ENCODE measurements at places on chromosomes 16 and 17.
A peak's percentile ranks its signal among the peaks of the same experiment; 100 is the strongest.

DNA sequence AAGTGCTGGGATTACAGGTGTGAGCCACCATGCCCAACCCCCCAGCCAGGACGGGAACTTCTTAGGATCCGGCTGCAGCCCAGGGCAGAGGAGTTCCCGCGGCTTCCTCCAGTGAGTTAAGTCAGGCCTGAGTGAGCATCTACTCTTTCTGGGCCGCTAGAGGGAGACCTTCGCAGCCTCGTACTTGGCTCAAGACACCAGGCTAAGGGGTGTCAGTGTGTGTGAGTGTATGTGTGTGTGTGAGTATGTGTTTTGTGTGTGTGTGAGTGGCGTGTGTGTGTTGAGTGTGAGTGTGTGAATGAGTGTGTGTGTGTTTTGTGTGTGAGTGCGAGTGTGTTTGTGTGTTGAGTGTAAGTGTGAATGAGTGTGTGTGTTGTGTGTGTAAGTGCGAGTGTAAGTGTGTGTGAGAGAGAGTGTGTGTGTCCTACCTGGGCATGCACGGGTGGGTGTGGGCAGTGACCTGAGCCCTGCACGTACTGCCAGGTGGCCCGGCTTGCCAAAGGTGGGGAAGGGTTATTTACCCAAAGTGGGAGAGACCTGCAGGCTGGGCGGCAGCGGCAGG lies 58.5 kb downstream of the TMEM235 start:
- DNase-seq, result peak; percentile 62

GRCh38 chr16:12998361-12999085 lies 97.1 kb downstream of the SHISA9 start:
- DNase-seq, result no peak

- DNase-seq, result no peak
Observed at GRCh38 chr16:68350813-68351350, 40.1 kb downstream of the PRMT7 start.

GRCh38 chr16:68356249-68356918 lies 45.6 kb downstream of the PRMT7 start:
- peak; percentile 72 for DNase-seq

GRCh38 chr16:71917900-71918299 lies 22.6 kb downstream of the IST1 start:
- no peak for DNase-seq

DNA sequence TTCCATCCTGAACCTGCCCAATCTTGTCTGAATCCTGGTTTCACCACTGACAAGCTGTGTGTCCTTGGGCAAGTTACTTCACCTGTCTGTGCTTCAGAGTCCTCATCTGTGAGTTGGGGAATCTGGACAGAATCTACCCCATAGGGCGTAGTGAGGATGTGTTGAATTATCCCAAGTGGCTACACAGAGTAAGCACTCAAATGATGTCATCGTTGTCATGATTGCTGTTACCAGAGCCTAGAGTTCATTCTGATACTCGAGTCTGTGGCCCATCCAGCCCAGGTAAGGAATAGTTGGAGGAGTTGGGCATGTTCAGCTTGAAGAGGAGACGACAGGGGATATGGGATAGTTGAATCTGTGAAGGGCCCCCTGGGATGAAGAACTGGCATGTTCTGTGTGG lies 45.9 kb downstream of the MAPT start:
- DNase-seq, result no peak

DNA sequence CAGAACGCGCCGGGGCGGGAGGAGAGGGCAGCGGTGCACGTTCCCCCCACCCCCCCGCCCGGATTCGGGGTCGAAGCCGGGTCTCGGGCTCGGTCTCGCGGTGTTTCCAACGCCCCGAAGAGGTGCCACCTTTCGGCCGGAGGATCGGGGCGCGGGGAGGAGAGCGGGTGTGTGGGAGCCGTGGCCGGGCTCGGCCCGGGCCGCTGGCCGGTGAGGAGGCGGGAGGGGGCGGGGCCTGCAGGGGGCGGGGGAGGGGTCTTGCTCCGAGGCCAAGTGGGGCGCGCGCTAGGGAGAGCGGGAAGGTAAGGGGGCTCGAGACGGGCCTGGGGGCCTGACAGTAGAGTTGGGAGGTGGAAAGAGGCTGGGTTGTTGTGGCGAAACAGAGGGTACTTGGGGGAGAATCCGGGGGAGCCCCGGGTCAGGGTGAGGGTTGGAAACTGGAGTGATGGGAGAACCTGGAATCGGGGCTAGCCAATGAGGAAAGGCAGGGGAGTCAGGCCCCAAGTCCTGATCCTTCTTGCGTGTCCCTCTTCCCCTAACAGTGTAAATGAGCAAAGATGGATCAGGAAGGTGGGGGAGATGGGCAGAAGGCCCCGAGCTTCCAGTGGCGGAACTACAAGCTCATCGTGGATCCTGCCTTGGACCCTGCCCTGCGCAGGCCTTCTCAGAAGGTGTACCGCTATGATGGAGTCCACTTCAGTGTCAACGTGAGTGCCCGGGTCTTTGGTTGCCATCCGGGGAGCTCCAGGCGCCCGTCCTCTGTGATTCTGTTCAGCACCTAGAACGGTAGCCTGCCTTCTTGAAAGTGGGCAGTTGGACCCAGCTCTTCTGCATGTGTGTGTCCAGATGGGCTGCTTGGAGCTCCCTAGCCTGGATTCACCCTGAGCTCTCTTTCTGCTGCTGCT lies 873 bp downstream of the SETD1A start:
- DNase-seq, result no peak

GRCh38 chr17:10713318-10713717 lies 15.9 kb downstream of the ADPRM start:
- no peak for DNase-seq

DNA sequence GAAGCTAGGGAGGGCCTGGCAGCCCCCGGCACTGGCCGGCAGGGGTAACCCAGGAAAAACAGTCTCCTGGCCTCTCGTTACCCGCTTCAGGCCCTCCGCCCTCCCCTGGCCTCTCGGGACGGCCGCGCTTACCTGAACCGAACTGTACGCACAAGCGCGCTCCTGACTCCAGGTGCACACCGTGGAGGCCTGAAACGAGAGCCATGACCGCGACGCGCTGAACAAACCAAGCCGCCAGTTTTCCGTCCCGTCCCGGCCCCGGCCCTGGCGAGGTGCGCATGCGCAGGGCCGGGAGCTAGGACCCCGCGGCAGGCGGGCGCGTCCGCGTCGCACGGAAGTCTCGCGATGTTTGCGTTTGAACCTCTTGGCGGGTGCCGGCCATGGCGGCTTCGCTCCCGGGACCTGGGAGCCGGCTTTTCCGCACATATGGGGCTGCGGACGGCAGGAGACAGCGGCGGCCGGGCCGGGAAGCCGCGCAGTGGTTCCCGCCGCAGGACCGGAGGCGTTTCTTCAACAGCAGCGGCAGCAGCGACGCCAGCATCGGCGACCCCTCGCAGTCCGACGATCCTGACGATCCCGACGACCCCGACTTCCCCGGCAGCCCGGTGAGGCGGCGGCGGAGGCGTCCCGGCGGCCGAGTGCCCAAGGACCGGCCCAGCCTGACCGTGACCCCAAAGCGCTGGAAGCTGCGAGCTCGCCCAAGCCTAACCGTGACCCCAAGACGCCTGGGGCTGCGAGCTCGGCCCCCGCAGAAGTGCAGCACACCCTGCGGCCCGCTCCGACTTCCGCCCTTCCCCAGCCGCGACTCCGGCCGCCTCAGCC lies at the start of gene HASPIN:
Gene HASPIN (plus strand): TSS at position 348 of the 822 bp plus-strand sequence. CDS start 33 bp downstream, at position 381.
- DNase-seq, result peak; percentile 91

GRCh38 chr17:1736348-1737281 lies 6.1 kb upstream of the SERPINF2 start:
- DNase-seq, result no peak

DNA sequence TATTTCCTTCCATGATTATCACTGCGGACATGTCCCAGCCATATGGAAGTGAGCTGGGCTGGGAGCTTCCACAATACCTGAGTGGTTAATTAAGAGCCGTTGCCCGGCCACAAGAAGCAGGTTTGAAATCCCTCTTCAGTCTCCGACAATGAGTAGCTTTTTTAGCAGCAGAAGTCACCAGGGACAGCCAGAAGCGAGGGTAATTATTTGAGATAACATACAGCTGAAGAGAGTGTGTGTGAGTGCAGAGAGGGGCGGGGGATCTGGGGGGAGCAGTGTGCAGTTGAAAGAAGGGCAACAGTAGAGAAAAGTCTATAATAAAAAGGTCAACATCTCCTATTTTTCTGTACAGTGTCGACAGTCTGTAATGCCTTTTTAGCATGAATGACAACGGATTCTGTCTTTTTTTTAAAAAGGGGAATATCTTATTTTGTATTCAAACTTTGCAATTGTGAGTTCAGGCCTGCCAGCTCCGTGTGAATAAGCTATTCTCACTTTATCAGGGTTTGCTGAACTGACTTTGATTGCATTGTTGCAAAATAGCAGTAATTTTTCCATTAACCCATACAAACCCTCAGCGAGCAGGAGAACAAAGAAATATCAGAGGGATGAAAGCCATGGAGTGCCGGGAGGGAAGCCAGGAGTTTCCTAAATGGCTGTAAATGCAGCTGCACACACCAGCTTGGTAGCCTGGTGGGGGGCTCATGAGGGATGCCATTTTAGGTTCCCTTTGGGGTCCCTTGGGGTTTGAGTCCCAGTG lies 220.3 kb upstream of the IRX3 start:
- DNase-seq, result no peak

GRCh38 chr17:7436556-7437368 lies 1.5 kb downstream of the TMEM102 start:
- DNase-seq, result peak; percentile 80

- no peak for DNase-seq
Observed at GRCh38 chr17:77593081-77593480, 365.4 kb upstream of the TNRC6C start.

GRCh38 chr17:32798938-32799337 lies 78.0 kb downstream of the MYO1D start:
- no peak for DNase-seq

GRCh38 chr16:51936846-51937245 lies 610.1 kb downstream of the TOX3 start:
- no peak for DNase-seq

DNA sequence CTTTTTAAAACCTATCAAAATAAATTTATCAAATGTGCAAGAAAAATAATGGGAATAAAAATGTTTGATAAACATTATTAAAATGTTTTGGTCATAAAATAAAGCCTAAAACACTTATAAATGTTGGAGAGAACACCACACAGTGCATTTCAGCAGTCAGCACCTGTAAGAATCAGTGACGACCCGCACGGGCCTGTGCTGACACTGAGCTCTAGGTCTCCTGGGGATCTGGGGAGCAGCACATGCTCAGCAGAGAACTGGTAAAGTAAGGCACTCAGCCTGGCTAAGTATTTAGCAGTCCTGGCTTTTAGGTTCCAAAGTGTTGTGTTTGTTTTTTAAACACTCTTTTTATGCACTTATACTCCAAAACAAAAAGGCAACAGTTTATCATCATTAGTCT lies 46.9 kb downstream of the HELZ start:
- DNase-seq, result no peak

GRCh38 chr17:77656054-77656453 lies 302.4 kb upstream of the TNRC6C start:
- DNase-seq, result no peak

DNA sequence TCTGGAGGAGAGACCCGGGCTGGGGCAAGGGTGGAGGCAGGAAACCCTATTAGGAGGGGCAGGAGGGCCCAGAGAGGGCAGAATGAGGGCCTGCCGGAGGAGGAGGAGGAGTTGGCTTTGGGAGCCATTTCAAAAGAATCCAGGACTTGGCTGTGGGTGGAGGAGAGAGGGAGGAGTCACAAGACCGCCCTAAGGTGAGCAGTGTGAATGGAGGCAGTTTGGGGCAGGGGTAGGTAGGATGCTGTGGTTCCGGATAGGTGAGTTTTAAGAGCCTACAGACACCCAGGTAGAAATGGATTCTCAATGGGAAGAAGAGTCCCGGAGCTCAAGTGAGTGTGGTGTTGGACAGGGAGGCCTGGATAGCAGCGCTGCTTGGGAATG lies 80.3 kb downstream of the ARHGAP23 start:
- no peak for DNase-seq

DNA sequence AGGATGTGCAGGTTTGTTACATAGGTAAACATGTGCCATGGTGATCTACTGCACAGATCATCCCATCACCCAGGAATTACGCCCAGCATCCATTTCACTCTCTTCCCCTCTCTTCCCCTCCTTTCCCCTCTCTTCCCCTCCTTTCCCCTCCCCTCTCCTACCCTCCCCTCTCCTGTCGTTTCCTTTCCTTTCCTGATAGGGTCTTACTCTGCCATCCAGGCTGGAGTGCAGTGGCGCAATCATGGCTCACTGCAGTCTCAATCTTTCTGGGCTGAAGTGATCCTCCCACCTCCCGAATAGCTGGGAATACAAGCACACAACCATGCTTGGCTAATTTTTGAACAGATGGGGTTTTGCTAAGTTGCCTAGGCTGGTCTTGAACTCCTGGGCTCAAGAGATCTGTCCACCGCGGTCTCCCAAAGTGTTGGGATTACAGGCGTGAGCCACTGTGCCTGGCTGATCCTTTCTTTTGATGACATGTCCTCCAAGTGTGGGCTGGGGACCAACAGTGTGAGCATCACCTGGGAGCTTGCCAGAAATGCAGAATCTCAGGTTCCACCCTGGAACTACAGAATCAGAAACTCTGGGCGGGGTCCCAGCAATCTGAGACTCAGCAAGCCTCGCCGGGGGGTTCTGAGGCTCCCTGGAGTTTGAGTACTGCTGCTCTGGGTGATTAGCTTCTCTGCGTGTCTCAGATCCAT lies 10.8 kb downstream of the ATP2C2 start:
- DNase-seq, result no peak

GRCh38 chr16:75341564-75342307 lies 90.3 kb upstream of the BCAR1 start:
- no peak for DNase-seq

Measured in activated T-helper 2 cell treated with anti-CD3 and anti-CD28 coated beads, Interferon-gamma antibody, Interleukin-2, Interleukin-4, amounts not matched to agents 10 μg/mL and 5 μg/mL and 100 μg/mL, durations not matched to agents 14 hours and 24 hours and 36 hours (primary cell).